ENCODE measurements at places on chromosomes 11 and 22. TPM values are rescaled to one million over a fixed set of nuclear protein-coding genes. Genes with fewer than 3 reads are reported as not detected.

The TCN1 gene
- not detected for total RNA-seq

The TRIM49B gene
- total RNA-seq, result not detected

The ENTHD1 gene
- total RNA-seq, result not detected

The PTH gene
- not detected for total RNA-seq

The CENPM gene
- total RNA-seq, result 7.6 TPM

The GRIK4 gene
- under 0.01 TPM for total RNA-seq

The TPH1 gene
- total RNA-seq, result not detected

The HSCB gene
- 9.4 TPM for total RNA-seq

The RASD2 gene
- 0.89 TPM for total RNA-seq
